ENCODE measurements at places on chromosomes 11 and 22.

GRCh38 chr11:11810764-11811726, 30.7 kb upstream of the USP47 start:
- no peak for DNase-seq

- no peak for DNase-seq
These were observed 54.5 kb downstream of the TRIM44 start for GRCh38 chr11:35717043-35717442.

DNA sequence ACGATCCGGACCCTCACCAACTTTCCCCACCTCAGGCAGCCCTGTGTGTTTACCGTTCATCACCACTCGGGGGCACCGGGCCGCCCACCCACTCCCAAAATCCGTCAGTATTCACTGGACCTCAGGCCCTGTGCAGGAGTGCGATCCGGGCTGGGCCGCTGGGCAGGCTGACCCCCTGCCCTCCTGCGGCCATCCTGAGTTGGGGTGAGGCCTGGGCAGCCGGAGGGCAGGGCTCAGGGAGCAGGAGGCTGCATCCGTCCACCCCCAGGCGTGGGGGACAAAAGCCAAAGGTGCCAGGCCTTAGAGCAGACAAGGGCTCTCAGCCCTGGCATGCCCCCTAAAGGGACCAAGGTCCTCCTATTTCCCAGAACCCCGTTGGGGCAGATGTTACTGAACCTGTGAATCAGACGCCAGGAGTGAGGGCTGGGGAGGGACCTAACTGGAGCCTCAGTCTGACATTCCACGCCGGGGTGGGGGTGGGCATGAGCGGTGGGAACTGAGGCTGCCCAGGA, 16.8 kb upstream of the TMEM191C start:
- DNase-seq, result no peak

GRCh38 chr11:129315781-129316579, 59.7 kb upstream of the BARX2 start:
- DNase-seq, result no peak

DNA sequence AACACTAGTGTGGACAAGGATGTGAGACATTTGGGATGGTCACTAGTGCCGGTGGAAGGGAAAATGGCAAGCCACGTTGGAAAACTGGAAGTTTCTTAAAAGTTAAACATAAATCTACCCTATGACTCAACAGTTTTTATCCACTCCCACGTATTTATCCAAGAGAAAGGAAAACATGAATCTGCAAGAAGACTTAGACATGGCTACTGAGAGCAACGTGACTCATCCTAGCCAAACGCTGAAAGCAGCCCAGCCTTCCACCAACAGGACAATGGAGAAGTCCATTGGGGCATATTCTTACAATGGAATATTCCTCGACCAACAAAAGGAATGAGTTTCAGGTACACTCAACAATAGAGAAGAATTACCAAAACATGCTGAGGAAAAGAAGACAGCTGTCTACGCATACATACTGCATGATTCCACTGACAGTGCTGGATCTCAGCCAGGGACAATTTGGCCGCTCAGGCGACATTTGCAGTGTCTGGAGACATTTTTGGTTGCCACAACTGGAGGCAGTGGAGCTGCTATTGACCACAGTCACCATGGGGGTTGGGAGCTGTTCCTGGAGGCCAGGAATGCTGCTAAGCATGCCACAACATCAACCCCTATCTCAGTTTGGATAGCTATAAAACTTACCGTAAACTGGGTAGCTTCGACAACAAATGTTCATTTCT, 21.2 kb downstream of the SYT13 start:
- DNase-seq, result no peak

DNA sequence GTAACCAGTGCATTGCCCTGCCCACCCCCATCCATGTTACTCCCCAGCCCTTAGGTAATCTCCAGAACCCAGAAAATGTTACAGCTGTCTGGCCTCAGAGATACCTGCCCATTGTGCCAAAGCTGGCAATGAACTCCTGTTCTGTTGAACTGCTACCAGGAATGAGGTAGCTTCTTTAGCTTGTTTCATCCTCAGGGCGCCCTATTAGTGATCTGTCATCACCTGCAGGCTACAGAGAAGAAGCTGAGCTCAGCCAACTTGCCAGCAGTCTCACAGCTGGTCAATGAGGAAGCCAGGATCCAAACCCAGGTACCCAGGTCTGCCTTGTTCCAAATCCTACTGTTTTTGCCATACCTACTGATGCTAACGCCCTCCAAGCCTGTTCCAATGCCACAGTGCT, 88.7 kb downstream of the GALNT18 start:
- no peak for DNase-seq

- DNase-seq, result no peak
These were observed 125.0 kb downstream of the RAB38 start for GRCh38 chr11:88050247-88050646.

GRCh38 chr22:38345782-38346181, 28.5 kb upstream of the CSNK1E start:
- DNase-seq, result no peak

- DNase-seq, result no peak
These were observed 22.0 kb upstream of the CD44 start for GRCh38 chr11:35116762-35117640.

- DNase-seq, result no peak
These were observed 493.3 kb downstream of the BRD1 start for GRCh38 chr22:49334449-49334789.

DNA sequence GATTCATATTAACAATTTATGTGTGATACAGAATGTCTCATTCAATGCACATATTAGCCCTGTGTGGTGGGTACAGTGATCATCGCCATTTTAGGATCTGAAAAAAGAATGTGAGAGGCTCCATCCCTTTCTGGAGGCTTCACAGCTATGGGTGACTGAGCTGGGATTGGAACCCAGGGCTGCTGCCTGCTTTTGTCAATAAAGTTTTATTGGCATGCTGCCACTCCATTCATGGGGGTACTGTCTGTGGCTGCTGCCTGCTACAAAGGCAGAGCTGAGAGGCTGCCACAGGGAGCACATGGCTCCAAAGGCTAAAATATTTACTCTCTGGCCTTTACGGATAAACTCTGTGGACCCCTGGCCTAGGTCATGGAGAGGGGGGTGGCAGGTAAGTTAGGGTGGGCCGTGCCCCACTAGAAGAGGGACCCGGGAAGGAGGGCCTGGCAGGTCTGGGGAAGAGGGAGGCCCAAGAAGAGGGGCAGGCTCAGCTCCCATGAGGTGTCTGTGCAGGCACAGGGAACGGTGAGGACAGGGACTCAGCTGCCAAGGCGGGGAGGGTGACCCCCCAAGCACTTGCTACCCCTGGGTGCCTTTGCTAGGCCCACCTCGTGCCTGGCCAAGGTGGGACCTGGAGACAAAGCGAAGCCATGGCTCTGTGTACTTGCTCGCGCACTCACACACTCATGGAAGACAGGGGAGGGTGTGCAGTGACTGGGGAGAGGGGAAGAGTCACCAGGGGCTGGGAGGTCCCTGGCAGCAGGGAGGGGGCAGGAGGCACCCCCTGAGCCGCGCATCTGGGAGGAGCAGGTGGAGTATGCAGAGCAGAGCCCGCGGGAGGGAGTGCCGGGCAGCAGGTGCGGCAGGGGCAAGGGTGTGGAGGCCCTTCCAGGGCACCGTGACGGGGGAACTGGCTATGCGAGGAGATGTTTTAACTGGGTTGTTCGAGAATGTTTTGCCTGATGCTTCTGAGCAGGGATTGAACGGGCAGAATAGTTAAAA, 335.3 kb downstream of the CTTN start:
- DNase-seq, result no peak

DNA sequence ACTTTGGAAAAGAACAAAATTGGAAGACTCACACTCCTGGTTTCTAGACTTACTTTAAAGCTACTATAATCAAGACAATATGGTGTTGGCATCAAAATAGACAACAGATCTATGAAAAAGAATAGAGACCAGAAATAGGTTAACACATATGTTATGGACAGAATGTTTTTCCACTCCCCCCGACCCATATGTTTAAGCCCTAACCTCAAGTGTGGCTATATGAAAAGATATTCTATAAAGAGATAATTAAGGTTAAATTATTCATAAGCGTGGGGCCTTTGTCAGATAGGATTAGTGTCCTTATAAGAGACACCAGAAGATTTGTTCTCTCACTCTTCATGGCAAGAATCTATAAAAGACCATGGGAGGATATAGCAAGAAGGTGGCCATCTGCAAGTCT, 440.0 kb downstream of the AASDHPPT start:
- no peak for DNase-seq

DNA sequence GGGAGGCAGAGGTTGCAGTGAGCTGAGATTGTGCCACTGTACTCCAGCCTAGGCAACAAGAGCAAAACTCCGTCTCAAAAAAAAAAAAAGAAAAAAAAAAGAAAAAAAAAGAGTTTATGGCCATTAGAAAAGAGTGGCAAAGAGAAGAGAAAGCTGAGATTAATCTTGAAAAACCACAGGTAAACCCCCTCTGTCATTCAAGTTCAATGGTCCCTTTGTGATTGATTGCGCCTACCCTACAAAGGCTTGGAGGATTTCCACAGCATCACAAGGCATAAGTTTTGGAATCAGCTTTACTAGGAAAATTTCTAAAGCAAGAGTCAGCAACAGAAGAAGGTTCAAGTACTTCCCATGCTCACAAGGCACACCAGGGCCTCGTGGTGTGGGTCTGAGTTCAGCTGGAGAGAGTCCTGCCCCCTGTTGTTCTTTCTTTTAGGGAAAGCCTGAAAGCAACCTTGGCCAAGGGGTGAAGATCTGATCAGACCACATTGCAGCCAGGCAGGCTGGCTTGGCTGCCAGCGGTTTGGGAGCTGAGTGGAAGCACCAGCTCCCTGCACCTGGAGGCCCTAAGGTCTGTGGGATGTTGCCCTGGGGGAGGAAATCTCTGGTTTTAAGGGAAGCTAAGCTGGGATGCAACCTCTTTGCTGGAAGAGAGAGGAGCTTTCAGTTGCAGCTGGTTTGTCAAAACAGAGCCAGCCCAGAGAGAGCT, 41.8 kb downstream of the SLN start:
- DNase-seq, result no peak

GRCh38 chr22:20093418-20094196, 13.6 kb downstream of the DGCR8 start:
- DNase-seq, result no peak

- no peak for DNase-seq
These were observed 30.9 kb upstream of the PDE3B start for GRCh38 chr11:14612694-14613093.

GRCh38 chr22:21448627-21449416, 18.4 kb upstream of the TMEM191C start:
- DNase-seq, result no peak

DNA sequence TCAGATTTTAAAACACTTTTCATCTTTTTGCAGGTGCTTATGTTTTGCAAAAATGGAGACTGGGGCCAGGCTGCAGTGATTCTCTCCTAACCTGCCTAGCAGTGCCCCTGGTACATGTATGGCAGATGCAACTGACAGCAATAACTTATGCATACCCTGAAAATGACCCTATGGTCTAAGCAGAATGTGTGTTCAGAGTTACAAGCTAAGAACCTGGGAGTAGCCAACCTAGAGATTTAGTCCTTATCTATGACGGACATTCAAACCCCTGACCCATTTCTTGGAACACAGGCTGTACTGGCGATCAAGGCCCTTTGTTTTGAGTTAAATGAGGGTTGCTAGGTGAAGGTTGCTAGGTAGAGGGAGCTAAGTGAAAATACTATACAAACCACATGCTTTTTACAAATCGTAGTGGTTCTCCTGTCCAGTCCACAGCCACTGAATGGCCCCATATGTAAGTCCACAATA, 184.9 kb upstream of the SESN3 start:
- DNase-seq, result no peak

DNA sequence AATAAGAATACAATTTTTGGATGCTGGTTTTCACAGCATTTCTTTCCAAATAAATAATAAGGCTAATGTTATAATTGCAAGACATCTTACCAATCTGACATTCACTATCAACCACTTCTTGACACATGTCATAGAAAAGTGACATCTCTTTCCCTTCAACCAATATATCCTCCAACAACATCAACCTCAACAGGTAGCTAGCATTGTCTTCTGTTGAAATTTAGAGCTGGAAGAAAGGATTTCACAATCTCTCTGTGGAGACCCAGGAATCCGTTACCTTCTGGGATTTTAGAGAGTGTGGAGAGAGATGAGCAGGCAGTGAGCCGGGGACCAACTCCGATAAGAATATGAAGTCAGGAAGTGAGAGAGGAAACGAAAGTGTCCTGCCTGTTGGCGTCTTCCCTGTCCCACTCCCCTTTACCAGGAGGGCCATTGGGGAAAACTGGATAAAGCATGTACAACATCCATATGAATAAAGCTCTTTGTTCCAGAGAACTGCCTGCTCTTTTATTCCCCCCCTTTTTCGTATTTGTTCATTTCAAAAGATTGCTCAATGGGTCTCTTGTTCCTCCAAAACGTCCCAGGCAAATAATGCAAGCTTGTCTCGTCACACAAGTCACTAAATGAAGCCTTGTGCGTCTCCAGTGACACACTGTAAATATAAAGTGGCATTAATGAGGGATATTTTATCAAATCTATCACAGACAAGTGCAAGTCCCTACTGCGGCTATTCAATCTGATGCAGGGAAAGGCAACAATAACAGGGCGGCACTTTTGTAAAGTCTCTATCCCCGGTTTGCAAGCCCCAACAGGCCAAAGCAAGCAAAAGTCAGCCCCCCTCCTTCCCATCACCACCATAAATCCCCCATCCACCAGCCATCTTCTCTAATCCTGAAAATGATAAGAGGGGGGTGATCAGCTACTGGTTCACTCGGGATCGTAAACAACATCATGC, 3.4 kb downstream of the CADM1 start:
- no peak for DNase-seq

- no peak for DNase-seq
These were observed 292.8 kb upstream of the SYN3 start for GRCh38 chr22:33350961-33351360.

GRCh38 chr11:82738091-82738490, 4.4 kb upstream of the FAM181B start:
- DNase-seq, result no peak

DNA sequence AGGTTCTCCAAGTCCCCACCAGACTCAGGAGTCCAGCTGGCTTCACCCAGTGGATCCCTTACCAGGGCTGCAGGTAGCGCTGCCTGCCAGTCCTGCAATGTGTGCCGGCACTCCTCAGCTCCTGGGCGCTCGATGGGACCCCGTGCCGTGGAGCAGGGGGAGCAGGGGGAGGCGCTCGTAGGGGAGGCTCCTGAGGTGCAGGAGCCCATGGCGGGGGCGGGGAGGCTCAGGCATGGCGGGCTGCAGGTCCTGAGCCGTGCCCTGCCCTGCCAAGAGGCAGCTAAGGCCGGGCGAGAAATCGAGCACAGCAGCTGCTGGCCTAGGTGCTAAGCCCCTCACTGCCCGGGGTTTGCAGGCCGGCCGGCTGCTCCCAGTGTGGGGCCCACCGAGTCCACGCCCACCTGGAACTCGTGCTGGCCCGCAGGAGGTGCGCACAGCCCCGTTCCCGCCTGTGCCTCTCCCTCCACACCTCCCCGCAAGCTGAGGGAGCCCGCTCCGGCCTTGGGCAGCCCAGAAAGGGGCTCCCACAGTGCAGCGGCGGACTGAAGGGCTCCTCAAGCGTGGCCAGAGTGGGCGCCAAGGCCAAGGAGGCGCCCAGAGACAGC, 792.9 kb upstream of the CCDC179 start:
- DNase-seq, result no peak

- DNase-seq, result no peak
These were observed 73.1 kb downstream of the ARHGAP32 start for GRCh38 chr11:129119036-129119435.

- DNase-seq, result no peak
These were observed 13.5 kb upstream of the ADORA2A start for GRCh38 chr22:24413736-24414385.
